ENCODE measurements at places on chromosomes 1 and 21.

DNA sequence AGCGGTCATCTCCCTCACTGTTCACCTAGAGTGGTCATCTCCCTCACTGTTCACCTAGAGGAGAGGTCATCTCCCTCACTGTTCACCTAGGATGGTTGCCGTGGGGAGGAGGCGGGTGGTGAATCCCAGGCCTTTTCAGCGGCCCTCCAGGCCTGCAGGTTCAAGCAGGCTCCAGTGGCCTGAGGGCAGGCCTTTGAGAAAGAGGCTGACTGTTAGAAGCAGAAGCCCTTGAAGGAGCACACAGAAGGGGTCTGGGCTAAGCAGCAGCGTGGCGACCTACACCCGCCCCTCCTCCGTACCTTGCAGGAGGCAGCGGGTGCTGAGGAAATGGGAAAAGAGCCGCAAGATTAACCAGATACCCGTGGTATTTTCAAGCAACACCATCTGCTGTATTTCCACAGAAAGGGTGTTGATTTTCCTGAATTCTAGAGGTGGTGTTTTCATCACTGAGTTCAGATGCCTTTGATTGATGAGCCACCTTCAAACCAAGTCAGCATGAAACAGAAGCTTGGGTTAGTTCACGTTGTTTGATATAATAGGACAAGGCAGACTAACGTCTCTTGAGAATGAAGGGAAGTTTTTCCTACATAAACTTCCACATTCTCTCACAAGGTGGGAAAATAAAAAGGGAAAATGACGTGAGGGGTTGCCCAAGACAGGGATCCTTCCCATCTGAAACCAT is 289.5 kb downstream of the KIF26B start:
- DNase-seq = no peak

DNA sequence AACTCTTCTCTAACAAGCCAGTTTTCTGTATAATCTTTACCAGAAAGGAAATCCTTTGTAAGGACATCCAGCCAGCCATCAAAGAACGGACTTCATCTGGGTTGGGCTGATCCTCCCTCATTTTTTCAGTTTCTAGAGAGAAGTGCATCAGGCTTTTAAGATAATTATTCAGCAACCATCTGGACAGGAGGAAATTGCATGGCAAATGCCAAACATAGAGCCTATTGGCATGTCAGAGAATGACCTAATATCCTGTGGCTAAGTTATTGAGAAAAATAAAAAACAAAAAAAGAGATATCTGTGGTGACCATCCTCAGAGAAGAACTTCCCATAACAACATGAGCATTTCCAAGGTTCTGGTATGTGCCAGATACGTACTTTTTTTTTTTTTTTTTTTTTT is 74.9 kb upstream of the BEND5 start:
- no peak for DNase-seq

DNA sequence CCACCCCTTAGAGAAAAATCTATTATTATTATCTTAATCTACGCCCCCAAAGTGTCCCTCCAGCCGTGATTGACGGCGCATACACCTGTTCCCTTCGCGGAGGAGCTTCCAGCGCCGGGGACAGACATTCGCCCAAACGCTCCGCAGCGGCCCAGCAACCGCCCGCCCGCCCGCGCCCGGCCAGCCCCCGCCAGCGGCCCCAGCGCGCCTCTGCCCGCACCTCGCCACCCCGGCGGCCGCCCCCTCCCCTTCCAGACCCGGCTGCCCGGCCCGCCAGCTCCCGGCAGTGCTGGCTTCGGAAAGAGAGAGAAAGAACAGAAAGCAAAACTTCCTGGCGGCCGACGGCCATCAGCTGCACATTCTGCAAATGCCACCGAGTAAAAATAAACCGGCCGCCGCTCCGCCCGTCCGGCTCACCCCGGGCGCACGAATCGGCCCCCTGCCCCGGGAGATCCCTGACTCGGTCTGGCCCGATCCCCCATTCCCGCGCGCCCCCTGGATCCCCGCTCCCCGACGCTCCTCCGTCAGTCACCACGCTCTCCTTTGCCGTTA is 1.6 kb downstream of the CASZ1 start:
- DNase-seq = no peak

GRCh38 chr1:204692841-204693356 is 7.4 kb upstream of the LRRN2 start:
- DNase-seq = no peak

DNA sequence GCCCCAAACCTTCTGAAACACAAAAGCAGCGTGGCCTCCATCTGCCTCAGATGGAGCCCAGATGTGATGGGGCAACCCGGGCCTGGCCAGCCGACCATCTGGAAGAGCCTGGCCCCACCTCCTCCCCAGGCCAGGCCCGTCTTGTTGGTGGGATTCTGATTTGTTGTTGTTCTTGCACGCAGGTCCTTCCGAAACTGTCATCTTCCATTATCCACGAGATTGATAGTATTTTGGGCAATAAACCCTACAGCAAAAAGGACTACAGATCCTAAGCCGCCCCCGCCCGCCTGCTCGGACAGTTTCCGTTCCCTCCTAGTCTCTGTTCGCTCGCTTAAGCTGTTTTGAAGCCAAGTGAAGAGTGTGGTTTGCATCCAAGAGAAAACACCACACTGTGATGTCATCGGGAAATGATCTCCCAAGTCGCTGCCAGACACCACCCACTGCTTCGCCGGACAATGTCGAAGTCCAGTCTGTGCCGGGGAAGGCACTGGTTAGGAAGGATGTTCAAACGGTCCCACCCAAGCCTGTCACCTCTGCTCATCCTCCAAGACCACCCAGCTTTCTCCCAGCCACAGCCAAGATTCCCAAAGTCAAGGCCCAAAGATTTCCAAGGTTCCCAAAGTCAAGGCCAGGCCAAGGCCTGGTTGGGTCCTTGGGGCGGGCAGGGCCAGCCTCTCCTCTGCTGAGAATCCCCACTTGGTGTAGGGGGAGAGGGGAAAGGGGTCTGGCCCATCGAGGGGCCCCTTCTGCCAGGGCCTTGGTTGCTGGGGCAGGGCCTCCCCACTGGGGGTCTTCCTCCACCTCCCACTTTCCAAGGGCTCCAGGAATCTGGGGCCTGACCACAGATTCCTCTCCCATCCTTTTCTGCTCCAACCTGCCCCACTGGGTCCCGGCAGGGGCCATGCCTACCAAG is 52.9 kb downstream of the KCNAB2 start:
- peak; percentile 29 for DNase-seq

DNA sequence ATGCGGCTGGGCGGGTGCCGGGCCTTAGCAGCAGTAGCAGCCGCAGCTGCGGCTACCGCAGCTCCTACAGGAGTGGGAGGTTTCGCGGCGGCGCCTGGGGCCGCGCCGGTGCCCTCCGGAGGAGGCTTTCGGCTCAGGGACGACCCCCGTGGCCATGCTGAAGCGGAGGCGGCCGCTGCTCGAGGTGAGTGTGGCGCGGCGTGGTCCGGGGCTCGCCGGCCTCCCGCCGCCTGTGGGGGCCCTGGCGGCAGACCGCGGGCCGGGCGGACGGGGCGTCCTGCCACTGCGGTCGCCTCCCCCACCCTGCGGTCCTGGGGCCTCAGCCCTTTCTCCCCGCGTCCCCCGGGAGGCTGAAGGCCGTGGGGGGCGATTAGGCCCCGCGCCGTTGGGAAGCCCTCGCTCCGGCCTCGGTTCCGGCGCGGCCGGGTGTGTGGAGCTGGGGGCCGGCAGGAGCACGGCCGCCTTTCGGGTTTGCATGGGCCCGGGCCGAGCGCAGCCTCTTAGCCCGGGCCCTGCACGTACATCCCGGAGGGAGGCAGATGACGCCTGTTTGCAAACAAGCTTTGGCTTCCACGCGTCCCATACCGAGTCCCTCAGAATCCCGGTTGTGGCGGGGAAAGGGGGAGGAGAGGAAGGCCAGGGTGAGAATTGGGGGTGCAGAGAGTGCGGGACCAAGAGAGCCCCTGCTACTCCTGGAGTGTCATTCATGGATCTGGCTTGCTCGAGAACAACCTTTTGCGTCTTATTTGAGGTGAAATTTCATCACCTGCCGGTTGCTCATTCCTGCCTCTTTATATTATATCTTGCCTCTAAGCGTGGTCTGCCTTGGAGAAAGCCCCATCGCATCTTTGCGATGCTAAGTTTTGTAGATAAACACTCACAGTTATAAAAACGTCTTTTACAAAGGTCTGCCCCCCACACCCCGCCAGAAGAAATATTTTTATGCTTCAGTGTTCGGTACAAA is 613 bp downstream of the ZFYVE9 start:
- DNase-seq = no peak

GRCh38 chr1:16926491-16927073 is 4.9 kb downstream of the CROCC start:
- no peak for DNase-seq

DNA sequence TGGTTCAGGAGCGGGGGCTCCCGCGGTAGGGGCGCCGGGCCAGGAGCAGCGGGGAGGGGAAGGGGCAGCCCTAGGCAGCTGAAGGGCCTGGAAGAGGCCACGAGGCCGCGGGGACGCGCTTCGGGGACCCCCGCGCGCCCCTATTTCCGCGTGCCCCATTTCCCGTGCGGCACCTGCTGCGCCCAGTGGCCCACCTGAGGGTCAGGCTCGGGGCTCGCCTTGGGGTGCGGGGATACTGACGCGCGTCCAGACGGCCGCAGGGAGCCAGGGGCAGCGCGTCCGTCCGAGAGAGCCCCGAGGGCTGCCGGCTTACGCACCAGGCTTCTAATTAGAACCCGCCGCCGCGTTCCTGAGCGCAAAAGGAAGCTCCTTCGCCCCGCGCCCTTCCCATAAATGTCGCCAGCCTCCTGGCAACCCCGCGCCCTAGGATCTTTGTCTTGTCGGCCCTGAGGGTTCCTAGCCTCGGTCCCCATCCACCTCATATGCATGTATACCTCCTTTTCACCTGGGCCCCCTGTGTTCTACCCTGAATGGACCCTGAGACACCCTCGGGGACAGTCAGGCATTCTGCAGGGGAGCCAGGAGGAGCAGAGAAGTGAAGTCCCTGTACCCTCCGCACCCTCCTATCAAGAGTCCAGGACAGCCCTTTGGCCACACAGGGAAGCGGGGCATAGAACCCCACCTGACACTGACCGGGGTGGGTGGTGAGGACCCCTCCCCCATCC is 1.8 kb downstream of the WNT3A start:
- DNase-seq = no peak
